ENCODE measurements at places on chromosomes 4 and X.
A peak's percentile ranks its signal among the peaks of the same experiment; 100 is the strongest.

DNA sequence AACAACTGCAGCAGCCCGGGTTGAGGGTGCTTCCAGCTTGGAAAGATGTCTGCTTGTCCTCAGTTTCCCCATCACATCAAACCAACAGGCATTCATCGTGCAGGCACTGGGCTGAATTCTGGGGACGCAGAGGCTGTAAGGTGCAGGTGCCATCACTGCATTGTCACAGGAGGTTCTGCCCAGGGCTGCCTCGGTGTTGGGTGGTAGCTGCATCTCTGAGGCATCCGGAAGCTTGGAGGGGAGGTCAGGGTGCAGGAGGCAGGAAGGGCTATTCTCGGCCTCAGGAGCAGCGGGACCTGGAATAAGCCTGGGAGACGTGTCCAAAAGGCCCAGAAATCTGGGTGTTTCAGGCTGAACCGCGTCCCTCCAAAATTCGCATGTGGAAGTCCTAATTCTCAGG lies 134.6 kb downstream of the HMX1 start:
- no peak for DNase-seq

DNA sequence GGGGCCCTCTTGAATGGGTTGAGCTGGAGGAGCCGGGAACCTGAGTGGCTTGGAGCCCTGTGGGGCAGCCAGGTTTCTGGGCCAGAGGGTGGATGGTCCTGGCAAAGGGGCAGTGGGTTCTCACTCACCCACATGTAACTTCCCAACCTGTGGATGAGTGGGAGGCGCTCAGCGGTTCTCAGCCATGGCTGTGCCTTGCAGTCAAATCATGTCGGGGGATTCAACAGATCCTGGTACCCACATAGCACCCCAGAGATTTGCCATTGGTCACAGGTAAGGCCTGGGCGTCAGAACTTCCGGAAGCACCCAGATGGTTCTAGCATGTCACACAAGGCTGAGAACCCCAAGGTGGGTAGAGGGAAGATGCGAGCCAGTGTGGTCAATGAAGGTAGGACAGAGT lies 21.9 kb upstream of the CLCN4 start:
- DNase-seq = no peak

DNA sequence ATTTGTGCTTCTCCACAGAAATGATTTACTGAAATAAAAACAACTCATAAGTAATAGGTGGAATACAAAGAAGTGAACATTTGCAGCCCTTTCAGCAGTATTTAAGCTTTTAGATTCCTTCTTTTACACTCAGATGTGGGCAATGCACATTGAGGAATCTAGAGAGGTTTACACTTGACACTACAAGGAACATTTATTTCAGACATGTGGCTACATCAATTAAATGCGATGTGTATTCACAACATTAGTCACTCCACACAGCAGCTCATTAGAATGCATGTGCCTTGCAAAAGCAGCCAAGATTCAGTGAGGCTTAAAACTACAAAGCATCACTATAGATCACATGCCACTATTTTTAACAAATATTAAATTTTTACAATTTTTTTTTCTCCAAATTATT lies 480.7 kb downstream of the INPP4B start:
- DNase-seq = no peak

GRCh38 chr4:107562316-107562715 lies 157.7 kb downstream of the PAPSS1 start:
- no peak for DNase-seq

GRCh38 chr4:139214039-139214534 lies 37.1 kb upstream of the ELF2 start:
- DNase-seq = peak; percentile 30

- DNase-seq = no peak
These were observed 54.2 kb downstream of the PLAC1 start for GRCh38 chrX:134603806-134604700.

GRCh38 chr4:101306225-101306624 lies 41.1 kb downstream of the PPP3CA start:
- peak; percentile 5 for DNase-seq

DNA sequence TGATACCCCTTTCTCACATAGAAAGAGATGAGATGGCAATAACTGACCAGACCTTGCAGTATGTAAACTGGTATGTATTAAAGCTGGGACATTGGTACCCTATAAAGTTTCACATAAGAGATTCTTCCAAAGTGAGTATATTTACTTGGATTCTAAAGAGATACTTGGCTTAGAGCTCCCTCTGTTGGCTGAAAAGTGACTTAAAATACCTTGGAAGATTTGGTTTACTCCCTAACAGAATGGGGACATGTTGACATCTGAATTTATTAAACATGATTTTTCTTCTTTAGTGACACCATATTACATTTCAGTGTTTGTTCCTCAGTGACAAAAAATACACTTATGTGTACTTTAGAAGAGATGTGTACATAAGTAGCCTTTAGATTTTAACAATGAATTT lies 47.9 kb upstream of the RGN start:
- peak; percentile 40 for DNase-seq

DNA sequence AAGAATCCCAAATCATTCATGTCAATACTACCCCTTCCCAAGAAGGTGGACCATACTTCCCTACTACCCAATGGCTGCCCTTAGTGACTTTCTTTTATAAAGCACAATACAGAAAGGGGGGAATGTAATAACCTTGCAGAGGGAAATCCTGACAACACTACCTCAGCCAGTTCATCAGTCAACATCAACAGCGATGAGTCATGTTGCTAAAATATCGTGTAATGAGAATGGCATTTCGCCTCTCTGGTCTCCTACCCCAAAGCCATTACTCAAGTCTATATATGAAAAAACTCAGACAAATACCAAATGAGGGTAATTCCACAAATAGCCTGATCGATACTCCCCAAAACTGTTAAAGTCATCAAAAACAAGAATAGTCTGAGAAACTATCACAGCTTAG lies 3.3 kb upstream of the MAGEA8 start:
- no peak for DNase-seq

DNA sequence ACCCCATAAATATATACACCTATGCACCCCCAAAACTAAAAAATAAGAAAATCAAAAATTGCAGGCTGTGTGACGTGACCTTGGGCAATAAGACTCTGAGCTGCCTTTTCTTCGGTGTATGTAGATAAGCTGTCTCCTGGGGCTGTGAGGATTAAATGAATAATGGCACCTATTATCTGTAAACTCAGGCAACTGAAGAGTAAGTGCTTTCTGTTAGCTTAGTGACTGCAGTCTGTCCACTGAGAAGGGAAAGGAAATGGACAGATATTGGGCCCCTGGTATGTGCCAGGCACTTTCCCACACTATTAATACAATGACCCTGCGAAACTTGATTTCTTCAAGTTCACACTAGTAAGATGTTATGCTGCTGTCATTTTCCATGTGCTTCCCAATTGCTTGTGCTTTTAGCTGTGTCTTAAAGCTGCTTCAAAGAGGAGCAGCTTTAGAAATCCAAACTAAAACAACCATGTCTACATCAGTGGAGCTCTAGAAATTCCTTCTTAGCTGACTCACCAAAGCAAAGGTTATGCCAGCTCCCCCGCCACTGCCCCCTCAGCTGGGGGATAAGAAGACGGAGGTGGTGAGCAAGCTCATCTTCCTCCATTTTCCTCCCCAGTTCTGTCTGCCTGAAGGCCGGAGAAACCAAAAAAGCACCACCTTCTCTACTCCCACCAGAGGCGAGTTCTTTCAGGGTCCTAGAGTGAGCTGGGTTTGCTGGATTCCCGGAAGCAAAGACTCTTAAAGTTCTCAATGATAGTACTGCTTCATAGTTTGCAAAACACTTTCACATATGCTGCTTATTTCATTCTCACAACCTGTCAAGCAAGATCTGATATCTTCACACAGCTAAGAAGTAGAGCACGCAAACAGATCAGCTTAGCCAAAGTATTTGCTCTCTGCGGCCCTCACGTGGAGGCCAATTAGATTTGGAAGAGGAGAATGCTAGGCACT lies 8.8 kb upstream of the DGAT2L6 start:
- peak; percentile 36 for DNase-seq

DNA sequence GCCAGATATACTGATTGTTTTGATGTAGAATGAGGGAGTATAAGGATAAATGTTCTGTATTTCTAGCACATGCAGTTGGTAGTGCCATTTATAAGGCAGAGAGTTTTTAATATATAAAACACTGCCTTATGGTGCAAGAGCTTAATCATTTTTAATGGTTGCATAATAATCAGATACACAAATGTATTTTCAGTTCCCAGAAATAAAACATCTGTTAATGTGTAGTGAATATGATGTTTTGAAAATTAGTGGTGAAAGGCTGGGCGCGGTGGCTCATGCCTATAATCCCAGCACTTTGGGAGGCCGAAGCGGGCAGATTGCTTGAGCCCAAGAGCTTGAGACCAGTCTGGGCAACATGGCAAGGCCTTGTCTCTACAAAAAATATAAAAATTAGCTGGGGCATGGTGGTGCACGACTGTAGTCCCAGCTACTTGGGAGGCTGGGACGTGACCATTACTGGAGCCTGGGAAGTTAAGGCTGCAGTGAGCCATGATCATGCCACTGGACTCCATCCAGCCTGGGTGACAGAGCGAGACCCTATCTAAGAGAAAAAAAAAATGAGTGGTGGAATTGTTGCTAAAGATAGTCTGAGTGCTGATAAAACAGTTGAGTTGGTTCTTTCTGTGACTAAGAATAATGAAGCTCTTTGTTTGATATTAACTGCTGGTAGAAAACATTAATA lies 29.3 kb downstream of the CLCN3 start:
- no peak for DNase-seq

GRCh38 chr4:7055111-7055989 lies 12.2 kb downstream of the TADA2B start:
- DNase-seq = no peak

GRCh38 chr4:39004758-39005157 lies 27.5 kb downstream of the TMEM156 start:
- no peak for DNase-seq

DNA sequence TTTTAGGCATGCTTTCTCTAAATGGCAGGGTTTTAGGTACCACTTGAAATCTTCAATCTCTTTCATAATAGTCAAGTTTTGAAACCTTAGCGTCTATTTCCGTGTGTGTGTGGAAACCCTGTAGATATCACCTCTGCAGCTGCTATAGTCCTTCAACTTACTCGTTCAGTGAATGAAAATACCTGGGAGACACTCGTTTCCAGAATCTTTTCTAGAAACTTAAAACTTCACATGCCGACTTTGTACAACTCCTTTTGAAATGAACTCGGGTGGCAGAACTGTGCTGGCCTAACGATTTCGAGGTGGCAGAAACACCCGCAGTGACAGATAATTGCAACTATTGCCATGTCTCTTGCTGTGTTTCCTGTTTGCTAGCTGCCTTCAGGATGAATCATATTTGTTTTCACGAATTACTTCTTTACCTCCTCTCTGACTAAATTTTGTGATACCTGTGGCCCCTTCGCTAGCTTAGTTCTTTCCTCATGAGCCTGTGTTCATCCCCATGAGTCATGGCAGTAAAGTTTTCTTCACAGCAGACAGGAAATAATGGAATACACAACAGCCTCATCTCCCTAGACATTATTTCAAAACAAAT lies 104.7 kb upstream of the SMIM10 start:
- no peak for DNase-seq

All from H7 (cell line).